ENCODE measurements at places on chromosomes 2 and 18. TPM values are rescaled to one million over a fixed set of nuclear protein-coding genes. Genes with fewer than 3 reads are reported as not detected.

The ANKRD62 gene
- not detected for polyA plus RNA-seq

DNA sequence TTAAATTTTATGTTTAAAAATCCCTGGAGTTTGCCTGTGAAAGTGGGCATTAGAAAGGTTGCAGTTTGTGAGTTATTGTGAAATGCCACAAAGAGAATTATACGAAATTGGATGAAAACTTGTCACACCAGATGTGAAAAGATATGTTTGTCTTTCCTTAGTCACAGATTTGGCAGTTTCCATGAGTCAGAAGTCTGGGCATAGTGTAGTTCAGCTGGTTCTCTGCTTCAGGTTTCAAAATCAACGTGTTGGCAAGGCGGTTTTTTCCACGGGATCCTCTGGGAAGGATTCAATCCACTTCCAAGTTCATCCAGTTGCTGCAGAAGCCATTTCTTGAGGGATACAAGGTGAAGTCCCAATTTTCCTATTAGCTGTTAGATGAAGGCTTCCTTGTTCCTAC, 658.0 kb upstream of the CDH2 start:
- DNase-seq: no peak

The FAM110C gene
- 4.5 TPM for polyA plus RNA-seq

The PIEZO2 gene
- polyA plus RNA-seq: 0.90 TPM

DNA sequence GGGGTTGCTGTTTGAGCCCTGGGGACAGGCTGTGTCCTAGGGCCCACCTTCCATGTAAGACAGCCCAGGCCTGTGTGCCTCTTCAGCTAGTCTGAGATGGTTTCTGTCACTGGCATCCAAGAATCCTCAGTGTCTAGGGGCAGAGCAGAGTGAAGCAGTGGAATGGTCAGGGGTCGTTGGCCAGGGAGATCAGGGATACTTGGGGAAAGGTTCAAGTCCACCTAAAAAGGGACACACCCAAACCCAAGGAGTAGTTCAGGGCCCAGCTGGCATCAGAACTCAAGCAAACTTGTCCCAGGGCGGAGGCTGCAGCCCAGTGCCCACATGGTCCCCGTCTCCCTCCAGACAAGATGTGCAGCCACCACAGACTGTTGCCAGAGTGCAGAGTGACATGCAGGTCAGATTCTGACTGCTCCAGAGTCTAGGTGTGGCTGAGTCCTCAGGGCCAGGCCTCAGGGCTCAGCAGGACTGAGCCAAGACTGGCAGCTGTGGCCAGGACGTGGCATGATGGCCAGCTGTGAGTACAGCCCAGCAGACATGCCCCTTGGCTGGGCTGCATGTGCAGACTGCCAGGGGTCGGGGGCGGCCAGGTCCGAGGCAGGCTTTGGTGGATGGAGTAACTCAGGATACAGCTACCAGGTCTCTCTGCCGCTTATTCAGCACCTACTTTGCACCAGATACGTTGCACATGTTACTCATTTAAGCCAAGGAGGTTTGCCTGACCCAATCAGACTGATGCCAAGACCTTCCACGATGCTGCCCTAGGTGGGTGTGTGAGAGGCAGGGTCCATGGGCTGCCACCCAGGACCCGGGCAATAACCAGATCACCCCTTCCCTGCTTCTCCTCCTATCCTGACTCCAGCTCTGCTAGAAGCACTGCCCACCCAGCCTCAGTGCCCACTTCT, 146.6 kb downstream of the SMAD7 start:
- peak; percentile 67 for DNase-seq

DNA sequence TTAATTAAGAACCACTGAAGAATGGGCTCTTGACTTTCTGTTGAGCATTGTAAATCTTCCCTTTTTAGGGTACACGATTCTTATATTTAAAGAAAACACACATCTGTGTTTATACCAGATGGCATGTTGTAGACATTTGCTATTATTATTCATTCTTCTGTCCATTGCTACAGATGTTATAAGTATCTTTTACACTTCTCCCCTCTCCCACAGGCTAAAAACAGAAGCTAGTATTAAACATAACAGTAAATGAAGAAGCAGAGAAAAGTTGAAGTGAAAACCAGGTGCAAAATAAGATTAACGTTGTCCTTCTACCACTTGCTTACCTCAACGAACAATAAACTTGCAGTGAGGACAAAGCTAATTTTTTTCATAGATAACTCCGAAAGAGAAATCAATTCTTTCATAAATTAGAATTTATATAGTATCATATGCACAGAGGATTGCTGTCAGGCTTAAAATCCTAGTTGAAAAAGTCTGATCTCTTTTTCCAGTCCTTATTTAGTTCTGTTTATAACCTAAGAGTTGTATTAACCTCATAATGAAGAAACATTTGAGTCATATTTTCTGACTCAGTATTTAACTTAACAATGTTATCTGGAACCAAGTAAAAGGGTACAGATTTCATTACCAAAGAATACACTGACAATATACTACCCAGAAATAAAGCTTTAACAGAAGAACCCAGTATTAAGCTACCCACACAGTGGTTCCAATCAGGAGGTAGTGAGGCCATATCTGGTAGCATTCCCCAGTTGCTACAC, 16.4 kb upstream of the ZNF385B start:
- DNase-seq: no peak

The ABCG8 gene
- polyA plus RNA-seq: not detected

- DNase-seq: no peak
These were observed 43.5 kb upstream of the CTLA4 start for GRCh38 chr2:203824057-203824456.

The CYP27C1 gene
- not detected for polyA plus RNA-seq

DNA sequence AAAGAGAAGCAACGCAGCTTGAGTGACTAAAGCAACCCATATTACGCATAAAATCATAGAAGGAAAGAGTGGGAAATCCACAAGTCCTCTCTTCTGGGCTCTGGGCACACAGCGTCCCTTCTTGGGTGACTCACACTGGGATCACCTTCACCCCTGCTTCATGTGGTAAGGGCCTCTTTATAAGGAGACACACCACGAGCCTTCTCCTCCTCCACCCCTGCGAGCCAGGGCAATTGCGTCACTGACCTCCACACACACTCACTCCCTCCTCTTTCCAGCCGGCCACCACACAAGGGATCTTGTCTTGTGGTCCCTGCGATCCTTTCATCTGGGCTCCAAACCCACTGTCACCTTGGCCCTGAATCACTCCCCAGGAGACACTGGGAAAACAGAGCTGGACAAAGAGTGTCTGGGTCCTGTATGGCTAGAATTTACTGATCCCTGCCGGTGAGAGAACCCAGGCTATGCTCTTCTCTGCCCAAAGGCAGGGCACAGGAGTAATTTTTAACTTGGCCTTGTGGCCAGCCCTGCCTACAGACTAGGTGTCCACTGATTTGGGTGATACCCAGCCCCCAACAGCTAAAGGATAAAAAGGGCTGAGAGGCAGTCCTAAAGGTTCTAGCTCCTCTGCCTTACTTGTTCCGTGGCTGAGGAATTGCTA, 35.3 kb downstream of the NHEJ1 start:
- no peak for DNase-seq

GRCh38 chr18:52130624-52131301, 209.2 kb upstream of the DCC start:
- DNase-seq: no peak

The THSD7B gene
- polyA plus RNA-seq: 0.25 TPM

- DNase-seq: peak; percentile 67
These were observed 38.0 kb downstream of the CYP1B1 start for GRCh38 chr2:38037757-38038621.

The CXCR1 gene
- 0.63 TPM for polyA plus RNA-seq

DNA sequence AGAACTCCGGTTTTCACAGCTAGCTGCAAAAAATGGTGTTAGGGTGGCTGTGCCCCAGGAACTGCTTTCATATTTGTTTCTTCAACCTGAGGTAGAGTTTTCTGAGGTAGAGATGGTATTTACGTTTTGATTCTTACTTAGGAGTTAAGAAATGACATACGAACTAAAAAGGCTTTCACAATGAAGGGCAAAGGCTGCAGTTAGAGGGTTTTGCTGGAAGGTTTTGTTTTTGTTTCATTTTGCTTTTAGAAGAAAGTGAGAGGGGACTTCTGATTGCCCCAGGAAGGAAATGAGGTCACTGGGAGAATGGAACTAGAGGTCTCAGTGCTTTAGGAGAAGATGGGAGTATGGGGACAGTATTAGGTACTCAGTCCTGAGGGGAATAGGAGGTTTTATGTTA, 15.5 kb downstream of the CDCA7 start:
- no peak for DNase-seq

The CHRNG gene
- not detected for polyA plus RNA-seq

DNA sequence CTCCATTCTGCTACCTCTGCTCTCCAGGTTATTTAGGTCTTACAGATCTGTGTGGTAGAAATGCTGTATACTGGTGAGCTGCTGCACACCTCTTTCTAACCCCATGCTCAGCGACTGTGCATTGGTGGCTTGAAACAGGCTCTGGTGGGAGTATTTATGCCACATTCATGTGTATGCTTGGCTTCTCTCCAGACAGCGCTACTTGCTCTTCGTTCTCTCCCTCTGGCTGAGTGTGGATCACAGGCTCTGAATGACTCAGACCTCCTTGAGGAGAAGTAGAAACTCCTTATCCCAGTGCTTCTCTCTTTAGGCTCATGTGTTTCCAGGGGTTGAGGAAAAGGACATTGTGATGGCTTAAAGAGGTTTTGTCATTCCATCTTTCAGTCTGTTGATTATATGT, 54.9 kb downstream of the FHOD3 start:
- no peak for DNase-seq

DNA sequence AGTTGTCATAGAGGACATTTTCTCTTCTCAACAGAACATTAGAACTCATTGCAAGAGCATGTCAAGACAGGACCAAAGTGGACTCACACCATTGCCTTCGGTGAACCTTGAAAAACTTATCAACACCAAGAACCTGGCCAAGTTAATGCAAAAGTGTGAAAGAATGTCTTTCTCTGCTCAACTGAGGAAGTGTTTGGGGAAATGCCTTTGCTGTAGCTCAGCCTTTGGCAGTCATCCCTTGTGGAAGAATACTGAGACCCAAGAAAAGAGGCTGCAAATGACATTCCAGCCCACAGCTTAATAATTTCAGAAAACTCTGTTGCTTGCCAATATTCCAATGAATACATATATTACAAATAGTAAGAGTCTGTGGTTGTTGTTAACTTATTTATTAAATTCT, 728.8 kb upstream of the PIK3C3 start:
- DNase-seq: no peak

- DNase-seq: no peak
These were observed 56.3 kb downstream of the TLK1 start for GRCh38 chr2:171104379-171104778.

- no peak for DNase-seq
These were observed 29.6 kb upstream of the LPIN1 start for GRCh38 chr2:11716689-11717321.

- DNase-seq: no peak
These were observed 149.8 kb downstream of the RTP5 start for GRCh38 chr2:242019344-242019743.

GRCh38 chr18:9404565-9405060, 70.0 kb downstream of the TWSG1 start:
- DNase-seq: no peak

DNA sequence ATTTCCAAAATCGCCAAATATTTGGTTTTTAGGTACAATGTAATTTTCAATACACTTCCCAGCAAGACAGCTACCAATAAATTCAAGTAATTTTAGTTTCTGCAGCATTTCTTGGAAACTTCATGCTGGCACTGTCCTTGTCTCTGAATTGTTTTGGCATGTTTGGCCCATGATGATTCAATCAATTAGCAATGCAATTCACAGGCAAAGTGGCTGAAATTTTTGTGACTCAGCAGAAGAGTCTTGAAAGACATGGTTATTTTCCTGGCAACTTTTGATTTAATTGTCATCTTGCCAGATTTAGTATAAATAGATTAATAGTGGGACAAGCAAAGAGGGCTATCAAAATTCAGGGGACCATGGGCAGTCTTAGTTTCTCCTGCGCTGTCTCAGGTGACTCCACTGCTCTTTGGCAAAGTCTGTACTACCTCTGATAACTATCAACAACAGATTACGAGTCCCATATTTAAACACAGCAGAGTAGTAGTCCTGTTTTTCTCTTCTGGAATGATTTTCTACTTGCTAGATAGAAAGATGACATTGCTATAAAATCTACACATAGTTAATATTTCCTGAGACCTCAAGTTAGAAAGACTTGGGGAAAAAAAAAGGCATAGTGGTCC, 88.9 kb upstream of the CYP26B1 start:
- DNase-seq: no peak

The GPR17 gene
- polyA plus RNA-seq: 0.63 TPM

The FOXD4L1 gene
- polyA plus RNA-seq: not detected

DNA sequence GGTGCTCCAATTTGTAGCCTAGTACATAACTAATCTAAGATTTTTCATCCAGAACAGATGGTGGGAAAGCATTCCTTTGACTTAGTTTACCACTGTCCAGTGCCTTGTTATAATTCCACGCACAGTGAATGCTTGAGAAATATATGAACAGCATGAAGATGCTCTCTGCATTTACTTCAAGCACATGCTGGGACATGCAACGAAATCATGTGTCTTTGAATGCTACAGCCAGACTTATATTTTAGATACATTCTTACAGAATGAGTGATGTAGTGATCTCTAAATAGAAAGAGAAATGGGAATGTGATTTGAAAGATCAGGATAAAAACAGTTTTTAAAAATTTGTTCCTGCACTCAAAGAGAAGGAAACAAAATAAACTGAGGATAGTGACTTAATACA, 398.3 kb downstream of the FBXO15 start:
- no peak for DNase-seq

DNA sequence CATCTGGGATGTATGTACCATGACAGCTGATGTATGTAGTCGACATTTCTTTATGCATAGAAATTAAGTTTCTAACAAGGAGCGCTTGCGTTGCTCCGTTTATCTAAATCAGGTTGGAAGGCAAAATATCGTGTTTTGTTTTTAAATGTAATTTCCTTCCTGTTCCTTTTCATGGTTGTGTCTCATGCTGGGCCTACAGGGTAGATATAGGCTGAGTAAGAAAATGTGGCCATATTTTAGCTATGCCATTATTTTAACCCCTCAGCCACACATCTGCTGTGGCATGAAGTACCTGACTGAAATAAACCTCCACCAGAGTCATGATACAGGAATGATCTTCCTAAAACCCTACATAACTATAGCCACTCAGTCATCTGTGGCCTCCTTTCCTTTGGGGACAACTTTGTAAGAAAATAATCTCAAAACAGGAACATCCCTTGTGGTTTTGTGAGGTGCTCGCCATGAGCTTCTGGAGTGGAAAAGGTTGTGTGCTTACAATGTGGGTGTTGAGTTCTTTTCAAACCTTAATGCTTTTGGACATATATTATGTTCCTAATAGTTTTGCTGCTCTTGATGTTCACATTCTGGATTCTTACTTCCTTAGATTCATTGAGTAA, 214.3 kb downstream of the FAM210A start:
- no peak for DNase-seq

The FIGN gene
- 1.6 TPM for polyA plus RNA-seq

GRCh38 chr2:148096012-148096411, 75.1 kb downstream of the MBD5 start:
- no peak for DNase-seq

DNA sequence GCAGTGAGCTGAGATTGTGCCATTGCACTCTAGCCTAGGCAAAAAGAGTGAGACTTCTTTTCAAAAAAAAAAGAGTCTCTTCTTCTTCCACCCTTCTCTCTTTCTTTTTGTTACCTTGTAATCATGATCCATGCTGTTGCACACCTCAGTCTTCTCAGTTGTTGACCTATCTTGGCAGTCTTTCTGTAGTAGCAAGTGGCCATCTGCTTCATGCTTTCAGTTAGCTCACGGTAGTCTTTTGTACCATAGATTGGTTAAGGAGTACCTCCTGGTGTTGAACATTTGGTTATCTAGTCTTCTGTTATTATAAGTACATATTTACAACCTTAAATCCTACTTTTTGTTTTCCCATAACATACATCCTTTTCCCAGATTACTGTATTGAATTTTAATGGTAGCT, 3.1 kb downstream of the GORASP2 start:
- no peak for DNase-seq
